ENCODE measurements at places on chromosomes 7 and 10. TPM values are rescaled to one million over a fixed set of nuclear protein-coding genes. Genes with fewer than 3 reads are reported as not detected.

CPEB3 gene
- 23.4 TPM for total RNA-seq

GPRIN2 gene
- 32.0 TPM for total RNA-seq

- no peak for DNase-seq
These were observed 355.9 kb downstream of the KCNMA1 start for GRCh38 chr10:77281719-77282118.

DNA sequence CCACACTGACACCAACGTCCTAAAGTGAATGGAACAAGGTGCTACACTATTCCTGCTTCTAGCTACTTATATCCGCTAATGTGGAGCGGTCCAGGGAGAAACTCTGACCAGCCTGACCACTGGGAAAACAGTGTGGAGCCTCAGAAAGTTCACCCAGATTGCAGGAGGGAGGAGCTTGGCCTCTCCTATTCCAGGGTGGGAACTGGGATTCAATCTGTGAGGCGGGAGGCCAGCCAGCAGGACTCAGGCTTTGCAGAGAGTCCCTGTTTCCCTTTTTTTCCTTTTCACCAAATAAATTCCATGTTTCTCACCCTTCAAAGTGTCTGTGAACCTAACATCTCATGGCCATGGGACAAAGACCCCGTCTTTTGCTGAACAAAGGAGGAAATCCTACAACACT lies 86.4 kb upstream of the SEMA3C start:
- no peak for DNase-seq
